Hepatic stellate cell (primary cell): ENCODE measurements at places on chromosomes 13 and 19.

DNA sequence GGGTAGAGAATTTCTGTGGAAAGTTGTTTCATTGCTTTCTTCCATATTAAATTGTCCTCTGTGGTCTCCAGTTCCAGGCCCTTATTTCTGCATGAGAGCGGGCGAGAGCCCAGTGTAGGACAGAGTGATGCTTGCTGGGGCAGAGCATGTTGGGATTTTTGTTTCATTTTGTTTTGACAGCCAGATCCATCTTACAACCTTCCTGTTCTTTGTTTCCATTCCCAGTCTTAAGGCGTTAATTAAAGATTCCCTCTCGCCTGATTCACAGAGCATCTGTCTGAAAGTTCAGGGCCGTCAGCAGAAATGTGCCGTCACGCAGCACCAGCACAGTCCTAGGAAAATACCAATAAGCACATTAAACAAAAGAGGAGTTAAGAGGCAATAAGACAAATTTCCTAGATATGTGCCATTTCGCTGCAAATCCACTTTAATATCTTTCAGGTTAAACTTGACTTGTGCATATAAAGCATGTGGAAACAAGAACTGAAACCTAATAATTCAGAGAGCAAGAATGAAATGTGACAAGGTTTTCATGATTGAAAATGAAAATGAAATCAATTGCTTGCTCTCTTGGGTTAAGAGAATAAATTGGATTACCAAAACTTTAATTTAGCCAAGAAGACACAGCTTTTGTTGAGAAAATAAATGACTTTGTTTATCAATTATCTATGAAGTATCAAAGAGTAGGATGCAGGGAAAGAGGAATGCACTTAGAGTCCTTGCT, 210.7 kb upstream of the SLC10A2 start:
- DNase-seq, result no peak

GRCh38 chr13:90461398-90461797, 886.1 kb upstream of the MIR17HG start:
- no peak for DNase-seq

DNA sequence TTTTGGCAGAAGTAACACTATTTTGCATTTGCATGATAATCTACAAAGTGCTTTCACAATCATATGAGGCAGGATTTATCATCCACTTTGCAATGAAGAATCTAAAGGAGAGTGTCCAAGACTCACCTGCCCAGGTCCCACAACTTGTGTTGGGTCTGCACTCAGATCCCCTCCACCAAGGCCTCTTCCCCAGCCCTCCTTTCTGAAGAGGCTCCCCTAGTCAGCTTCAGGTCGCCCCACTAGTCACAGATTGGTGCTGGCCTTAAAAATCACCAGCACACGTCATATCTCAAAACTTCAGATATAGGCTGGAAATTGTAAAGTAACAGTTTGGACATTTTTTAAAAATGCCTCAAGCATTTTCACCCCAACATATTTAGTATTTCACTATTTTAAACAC, 17.5 kb downstream of the ATP7B start:
- no peak for DNase-seq

- DNase-seq, result no peak
Measured at GRCh38 chr13:83297586-83298290, 584.5 kb downstream of the SLITRK1 start.

GRCh38 chr19:10891405-10892086, 20.2 kb downstream of the CARM1 start:
- DNase-seq, result no peak
